A549 treated with dexamethasone at 1 μM for 4 hours (cell line): ENCODE measurements at places on chromosomes 7 and 10. TPM values are rescaled to one million over a fixed set of nuclear protein-coding genes. Genes with fewer than 3 reads are reported as not detected.

The EGR2 gene
- 0.21 to 0.50 TPM (median 0.38 TPM) in 5 replicates for total RNA-seq

The GBX1 gene
- total RNA-seq: 0.09 to 0.22 TPM (median 0.13 TPM) in 4 of 5 replicates, not detected in the other

The PPP1R9A gene
- total RNA-seq: 2.4 to 4.9 TPM (median 4.2 TPM) in 5 replicates

The CXCL12 gene
- 0.03 to 0.22 TPM (median 0.14 TPM) in 5 replicates for total RNA-seq

The PNLIP gene
- total RNA-seq: 0.16 to 0.27 TPM (median 0.21 TPM) in 5 replicates

The LBX1 gene
- not detected in 5 replicates for total RNA-seq

The HMX3 gene
- total RNA-seq: not detected in 5 replicates

The ELN gene
- 0.12 to 0.25 TPM (median 0.16 TPM) in 5 replicates for total RNA-seq
